ENCODE measurements at places on chromosomes 3 and 15. TPM values are rescaled to one million over a fixed set of nuclear protein-coding genes. Genes with fewer than 3 reads are reported as not detected.

DNA sequence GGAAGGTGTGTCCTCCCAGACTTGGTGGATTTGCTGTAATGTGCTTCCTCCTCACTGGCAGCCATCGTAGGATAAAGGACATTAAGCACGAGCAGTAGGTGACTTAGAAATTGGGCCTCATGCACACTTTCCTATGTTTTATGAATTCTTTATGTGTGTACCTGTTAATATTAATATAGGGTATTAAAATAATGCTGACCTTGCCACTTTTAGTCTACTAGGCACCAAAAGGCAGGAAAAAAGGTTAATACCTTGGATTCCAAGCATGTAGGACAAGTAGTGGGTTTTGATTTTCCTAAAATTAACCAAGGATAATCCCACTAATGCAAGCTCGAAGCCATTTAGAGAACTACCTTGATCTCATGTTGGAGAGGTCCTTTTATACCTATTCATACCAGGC is 55.9 kb downstream of the ADAMTSL3 start:
- DNase-seq, result no peak

DNA sequence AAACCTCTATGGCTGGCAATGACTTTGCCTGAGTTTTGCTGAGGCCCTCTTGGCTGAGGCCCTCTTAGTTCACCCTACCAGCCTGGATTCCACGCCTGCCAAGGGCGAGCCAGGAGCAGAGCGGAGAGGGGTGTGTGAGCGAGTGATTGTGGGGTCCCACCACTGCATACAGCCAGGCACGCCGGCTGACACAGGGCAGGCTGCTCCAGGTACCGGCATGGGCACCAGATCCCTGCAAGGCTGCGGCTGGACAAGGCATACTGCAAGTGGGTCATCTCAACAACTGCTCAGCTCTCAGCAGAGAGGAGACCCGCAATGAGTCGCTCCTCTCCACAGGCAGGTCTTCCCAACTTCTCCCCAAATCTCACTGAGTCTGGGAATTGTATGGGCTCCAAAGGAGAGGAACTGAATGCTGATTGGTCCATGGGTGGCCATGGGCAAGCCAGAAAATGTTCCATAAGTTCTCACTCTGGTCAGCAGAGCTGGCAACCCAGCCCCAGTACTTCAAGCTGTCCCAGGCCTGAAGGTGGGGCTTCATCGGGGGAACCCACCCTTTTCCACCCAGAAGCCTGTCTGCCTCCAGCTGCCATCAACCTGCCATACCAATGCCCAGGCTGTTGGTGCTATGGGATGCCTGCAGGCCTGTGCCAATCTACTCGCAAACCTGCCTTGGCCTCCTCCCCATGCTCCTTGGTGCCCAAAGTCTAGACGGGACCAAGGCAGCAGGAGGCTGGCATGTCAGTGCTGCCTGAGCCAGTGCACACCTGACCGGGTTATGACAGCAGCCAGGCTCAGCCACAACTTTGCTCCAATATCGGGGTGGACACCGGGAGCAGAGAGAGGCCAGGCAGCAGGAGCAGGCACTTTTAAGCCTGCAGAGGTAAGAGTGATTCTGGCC is 1273.6 kb upstream of the GBE1 start:
- DNase-seq, result no peak

Gene CORO2B
- 0.27 TPM for total RNA-seq

Gene PTX3
- total RNA-seq, result not detected

DNA sequence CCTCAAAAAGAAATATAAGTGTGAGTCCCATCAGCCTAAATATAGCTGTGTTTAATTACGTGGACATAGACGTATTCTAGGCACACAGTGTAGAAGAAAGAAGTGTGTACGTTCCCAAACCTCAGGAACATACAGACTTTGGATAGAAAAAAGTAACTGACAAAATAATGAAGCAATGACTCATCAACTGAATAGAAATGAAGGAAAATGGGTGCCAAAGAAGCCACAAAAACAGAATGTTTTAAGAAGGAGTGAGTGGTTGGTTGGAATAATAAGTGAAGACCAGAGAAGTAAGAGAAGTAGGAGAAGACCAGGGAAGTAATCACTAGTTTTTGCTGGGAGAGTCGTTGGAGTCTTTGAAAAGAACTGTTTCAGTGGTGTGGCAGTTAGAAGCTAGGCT is 518.1 kb downstream of the ROBO1 start:
- DNase-seq, result no peak
